Panc1 (cell line): ENCODE measurements at places on chromosomes 7 and 10. TPM values are rescaled to one million over a fixed set of nuclear protein-coding genes. Genes with fewer than 3 reads are reported as not detected.

The UPP1 gene
- total RNA-seq, result 331 TPM

GRCh38 chr7:91826377-91826776, 54.1 kb downstream of the MTERF1 start:
- H3K27me3 ChIP-seq, result no peaks in the 10 kb centered on the region
- H3K4me3 ChIP-seq, result no peak overlapping the region
- H3K4me1 ChIP-seq, result no peaks in the 10 kb centered on the region
- H3K27ac ChIP-seq, result no peak overlapping the region

The CRYGN gene
- 0.74 TPM for total RNA-seq

- no peak overlapping the region for H3K27ac ChIP-seq
- no peaks in the 10 kb centered on the region for H3K27me3 ChIP-seq
- no peaks in the 10 kb centered on the region; the same call in 1 of the 2 replicates for H3K4me1 ChIP-seq
- no peak overlapping the region for H3K4me3 ChIP-seq
These were observed 12.2 kb upstream of the BMPR1A start for GRCh38 chr10:86744067-86744725.

GRCh38 chr7:94975336-94975735, 67.9 kb downstream of the PPP1R9A start:
- H3K27ac ChIP-seq, result no peak overlapping the region
- H3K27me3 ChIP-seq, result no peaks in the 10 kb centered on the region

The CALD1 gene
- 9.2 TPM for total RNA-seq

DNA sequence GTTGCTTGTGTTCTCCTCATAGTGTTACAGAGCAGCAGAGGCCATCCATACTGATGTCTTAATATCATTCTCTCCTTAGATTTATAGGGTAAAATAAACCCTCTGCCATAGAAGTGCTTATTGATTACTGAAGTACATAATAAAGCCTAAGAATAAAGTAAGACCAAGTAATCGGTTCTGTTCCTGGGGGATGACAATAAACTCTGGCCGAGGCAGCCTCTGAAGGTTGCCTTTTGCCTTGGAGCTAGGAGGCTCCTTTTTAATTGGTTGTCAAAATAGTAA, 711.6 kb upstream of the GALNT17 start:
- H3K4me3 ChIP-seq, result no peak overlapping the region
- no peak for DNase-seq
- no peak overlapping the region for H3K27ac ChIP-seq
- no peaks in the 10 kb centered on the region for H3K27me3 ChIP-seq
- H3K4me1 ChIP-seq, result no peaks in the 10 kb centered on the region

DNA sequence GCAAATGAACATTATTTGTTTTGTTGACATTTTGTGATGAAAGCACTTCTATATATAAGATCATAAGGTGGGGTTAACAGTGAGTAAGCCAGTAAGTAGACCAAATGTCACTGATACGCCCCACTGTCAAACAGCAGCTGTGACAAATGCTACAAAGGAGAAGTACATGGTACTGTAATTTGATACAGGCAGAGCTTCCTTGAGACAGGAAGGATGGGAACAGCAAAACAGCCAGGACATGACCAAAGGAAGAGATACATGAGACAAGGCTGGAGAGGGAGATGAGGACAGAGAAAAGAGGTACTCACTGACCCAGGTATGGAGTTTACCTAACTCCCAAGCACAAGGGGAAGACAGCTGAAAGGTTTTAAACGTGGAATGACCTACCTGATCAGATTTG, 127.0 kb downstream of the SRPK2 start:
- no peak for DNase-seq
- H3K27me3 ChIP-seq, result no peaks in the 10 kb centered on the region
- no peak overlapping the region for H3K27ac ChIP-seq

The CALML5 gene
- total RNA-seq, result not detected

- H3K36me3 ChIP-seq, result no peaks in the 10 kb centered on the region
- H3K27ac ChIP-seq, result no peak overlapping the region
- no peak for DNase-seq
- H3K27me3 ChIP-seq, result no peaks in the 10 kb centered on the region
These were observed 591.0 kb downstream of the MAGI2 start for GRCh38 chr7:78862411-78862900.

DNA sequence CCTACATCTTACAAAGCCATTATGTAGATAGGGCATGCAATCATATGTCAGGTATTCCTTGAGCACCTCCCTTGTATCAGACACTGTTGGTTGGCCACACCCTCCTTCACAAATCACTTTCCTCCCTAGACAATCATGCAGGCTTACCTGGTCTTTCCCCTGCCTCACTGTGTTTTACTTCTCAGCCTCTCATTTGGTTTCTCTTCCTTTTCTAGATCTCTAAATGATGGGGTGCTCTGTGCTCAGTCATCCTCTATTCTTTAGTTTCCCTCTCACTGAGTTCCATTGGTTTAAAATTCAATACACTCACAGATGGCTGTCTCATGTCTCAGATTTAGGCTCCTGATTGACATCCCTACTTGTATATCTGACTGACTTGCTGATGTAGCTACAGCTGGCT, 31.4 kb downstream of the ANK3 start:
- H3K27ac ChIP-seq, result no peak overlapping the region
- H3K36me3 ChIP-seq, result no peaks in the 10 kb centered on the region
- H3K4me1 ChIP-seq, result no peaks in the 10 kb centered on the region
- H3K27me3 ChIP-seq, result peaks cover 6% of the 10 kb centered on the region
- H3K4me3 ChIP-seq, result no peak overlapping the region

The FRMD4A gene
- 7.1 TPM for total RNA-seq

GRCh38 chr7:112411186-112411795, 39.0 kb upstream of the IFRD1 start:
- no peaks in the 10 kb centered on the region for H3K4me1 ChIP-seq
- no peak overlapping the region for H3K4me3 ChIP-seq
- no peak for DNase-seq
- H3K36me3 ChIP-seq, result no peaks in the 10 kb centered on the region
- peaks cover 7% of the 10 kb centered on the region; the same call in 1 of the 2 replicates for H3K27me3 ChIP-seq

The TMEM196 gene
- total RNA-seq, result not detected

DNA sequence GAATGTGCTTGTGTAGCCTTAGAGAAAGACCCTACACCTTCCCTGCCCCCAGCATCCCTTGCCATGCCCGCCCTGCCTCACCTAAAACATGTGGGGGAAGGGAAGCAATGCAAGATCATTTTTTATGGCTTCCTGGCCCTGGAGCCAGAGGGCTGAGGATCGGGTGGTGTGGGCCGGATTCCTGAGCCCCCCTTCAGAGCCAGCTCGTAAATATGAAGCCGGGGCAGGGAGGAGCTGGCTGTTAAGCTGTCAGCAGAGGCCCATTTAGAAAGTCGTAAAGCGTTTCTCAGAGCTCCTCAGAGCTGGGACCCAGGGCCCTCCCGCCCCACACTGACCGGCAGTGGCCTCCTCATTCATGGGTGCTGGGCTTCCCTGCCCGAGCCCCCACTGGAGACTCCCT, 23.9 kb downstream of the UNC5B start:
- H3K36me3 ChIP-seq, result no peaks in the 10 kb centered on the region
- H3K27me3 ChIP-seq, result no peaks in the 10 kb centered on the region
- H3K4me1 ChIP-seq, result no peaks in the 10 kb centered on the region

DNA sequence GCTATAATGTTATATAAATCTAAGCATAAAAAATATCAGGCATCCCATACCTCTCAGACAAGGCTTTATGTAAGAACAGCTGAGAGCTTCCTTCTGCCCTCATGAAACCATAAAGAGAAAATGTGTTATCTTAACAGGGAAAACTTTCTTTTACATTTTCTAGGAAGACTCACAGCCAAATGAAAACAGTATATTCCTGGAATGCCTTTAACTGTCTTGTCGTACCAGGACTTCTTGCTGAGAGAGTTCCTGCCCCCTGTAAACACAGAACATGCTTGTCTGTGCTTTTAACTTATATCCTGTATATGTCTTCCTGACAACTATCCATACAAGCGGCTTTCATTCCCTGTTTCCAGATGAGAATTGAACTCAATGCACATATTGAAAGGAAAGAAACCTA, 64.8 kb upstream of the AHR start:
- H3K36me3 ChIP-seq, result no peaks in the 10 kb centered on the region
- H3K27me3 ChIP-seq, result no peaks in the 10 kb centered on the region
- H3K4me1 ChIP-seq, result peaks cover 23% of the 10 kb centered on the region
- no peak overlapping the region for H3K4me3 ChIP-seq
- H3K27ac ChIP-seq, result peak overlapping the region; percentile 90

- no peaks in the 10 kb centered on the region for H3K4me1 ChIP-seq
- H3K27me3 ChIP-seq, result no peaks in the 10 kb centered on the region; the same call in 1 of the 2 replicates
- no peak overlapping the region for H3K4me3 ChIP-seq
- DNase-seq, result no peak
- H3K27ac ChIP-seq, result no peak overlapping the region
- no peaks in the 10 kb centered on the region for H3K36me3 ChIP-seq
These were observed 85.5 kb downstream of the WIPF3 start for GRCh38 chr7:29891766-29892165.

The RHEB gene
- 259 TPM for total RNA-seq

DNA sequence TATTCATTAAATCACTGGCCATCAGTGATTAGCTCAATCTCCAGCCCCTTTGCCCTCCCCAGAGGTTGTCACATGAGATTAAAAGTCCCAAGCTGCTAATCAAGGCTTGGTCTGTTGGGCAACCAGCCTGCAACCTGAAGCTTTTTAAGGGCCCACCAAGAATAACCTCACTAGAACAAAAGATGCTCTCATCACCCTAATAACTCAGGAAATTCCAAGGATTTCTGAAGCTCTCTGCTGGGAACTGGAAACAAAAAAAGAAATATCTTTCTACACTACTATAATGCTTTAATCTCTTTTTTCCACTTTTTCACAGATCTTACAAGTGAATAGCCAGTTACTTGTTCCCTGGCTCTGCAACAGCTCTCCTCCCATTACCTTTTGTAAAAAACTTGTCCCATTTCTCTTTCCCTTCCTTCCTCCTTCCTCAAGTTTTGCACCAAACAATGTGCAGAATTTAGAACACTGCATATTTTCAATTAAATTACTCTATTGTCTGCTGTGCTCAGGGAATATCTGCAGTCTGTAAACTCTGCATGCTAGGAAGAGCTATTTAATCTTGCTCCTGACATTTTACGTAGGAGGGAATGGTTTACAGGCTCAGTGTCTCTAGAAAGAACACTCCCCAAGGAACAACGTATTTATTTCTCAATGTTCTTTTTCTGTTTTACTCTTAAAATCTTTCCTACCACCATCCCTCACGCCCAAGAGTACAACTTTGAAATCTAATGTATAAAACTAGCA, 169.1 kb downstream of the IMMP2L start:
- H3K27me3 ChIP-seq, result no peaks in the 10 kb centered on the region
- no peak overlapping the region for H3K4me3 ChIP-seq
- no peak for DNase-seq

DNA sequence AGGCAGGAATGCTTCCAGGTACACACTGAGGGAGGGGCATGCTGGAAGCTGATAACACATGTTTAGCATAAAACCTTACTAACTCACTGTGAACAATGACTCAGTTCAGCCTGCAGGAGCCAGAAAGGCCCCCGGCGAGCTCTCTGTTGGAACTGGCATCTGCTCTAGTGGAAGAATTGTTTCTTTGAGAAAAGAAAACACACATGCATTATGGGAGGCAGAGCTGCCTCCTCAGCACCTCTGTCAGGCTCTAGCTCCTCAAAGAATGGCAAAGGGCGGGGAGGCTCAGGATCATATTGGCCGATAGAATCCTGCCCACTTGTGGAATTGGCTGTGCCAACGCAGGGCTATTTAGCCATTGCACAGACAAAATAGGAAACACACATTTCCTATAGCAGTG, 338.3 kb downstream of the CXCL12 start:
- no peak for DNase-seq
- H3K4me3 ChIP-seq, result no peak overlapping the region
- H3K27me3 ChIP-seq, result peaks cover 7% of the 10 kb centered on the region
- no peak overlapping the region for H3K27ac ChIP-seq
- no peaks in the 10 kb centered on the region for H3K4me1 ChIP-seq

The FAM25A gene
- not detected for total RNA-seq

DNA sequence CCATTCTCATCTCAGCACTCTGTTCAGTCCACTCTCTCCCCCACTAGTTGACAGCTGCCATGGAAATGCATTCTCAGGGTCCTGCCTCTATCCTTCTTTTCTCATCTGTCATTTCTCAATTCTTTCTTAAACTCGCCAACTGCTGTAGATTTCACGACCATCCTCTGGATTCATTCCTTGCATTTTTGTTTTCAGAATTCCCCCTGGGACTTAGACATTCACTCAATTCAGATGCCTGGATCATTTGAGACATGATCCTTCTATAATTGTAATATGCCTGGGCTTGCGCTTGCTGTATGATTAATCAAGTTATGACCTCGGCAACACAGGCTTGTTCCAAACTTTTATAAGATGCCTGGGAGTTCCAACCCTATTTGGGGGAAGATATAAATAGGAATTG, 104.5 kb downstream of the RAB11FIP2 start:
- no peak overlapping the region for H3K4me3 ChIP-seq
- no peak for DNase-seq
- no peaks in the 10 kb centered on the region for H3K36me3 ChIP-seq
- no peaks in the 10 kb centered on the region for H3K4me1 ChIP-seq

The SLIT1 gene
- total RNA-seq, result 2.6 TPM

GRCh38 chr7:117165656-117166055, 157.2 kb downstream of the WNT2 start:
- DNase-seq, result no peak
- no peak overlapping the region for H3K27ac ChIP-seq
- no peaks in the 10 kb centered on the region for H3K36me3 ChIP-seq
- H3K4me1 ChIP-seq, result no peaks in the 10 kb centered on the region
- no peaks in the 10 kb centered on the region for H3K27me3 ChIP-seq
- no peak overlapping the region for H3K4me3 ChIP-seq

DNA sequence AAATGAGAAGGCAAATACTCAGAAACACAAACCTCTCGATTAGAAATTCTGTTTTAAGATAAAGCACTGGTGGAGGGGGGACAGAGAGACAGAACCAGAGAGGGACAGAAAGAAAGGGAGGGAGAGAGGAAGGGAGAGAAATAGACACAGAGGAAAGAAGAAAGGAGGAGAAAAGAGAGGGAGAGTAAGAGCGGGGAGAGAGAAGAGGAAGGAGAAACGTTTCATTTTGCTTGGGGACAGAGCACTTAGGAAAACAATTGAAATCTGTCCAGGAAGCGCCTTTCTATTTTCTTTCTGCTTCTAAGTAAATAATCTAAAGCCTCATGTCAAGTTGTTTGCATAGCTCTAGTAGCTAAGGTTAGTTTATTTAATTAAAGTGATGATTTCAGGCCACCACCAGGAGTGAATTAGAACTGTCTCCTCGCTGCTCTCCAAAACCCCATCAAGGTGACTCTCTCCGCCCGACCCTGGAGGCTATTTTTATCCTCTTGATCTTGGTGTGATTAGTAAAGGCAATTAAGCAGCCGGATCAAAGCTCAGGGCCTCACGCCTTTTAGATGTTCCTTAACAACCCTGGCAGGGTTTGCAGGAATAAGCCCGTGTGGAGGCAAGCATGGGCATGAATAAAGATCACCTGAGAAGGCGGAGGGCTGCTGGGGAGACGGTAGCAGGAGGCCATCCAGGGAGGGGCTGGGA, 73.4 kb upstream of the INSIG1 start:
- no peak for DNase-seq
- H3K27ac ChIP-seq, result no peak overlapping the region
- no peaks in the 10 kb centered on the region for H3K27me3 ChIP-seq
- no peaks in the 10 kb centered on the region for H3K36me3 ChIP-seq
- H3K4me1 ChIP-seq, result no peaks in the 10 kb centered on the region

DNA sequence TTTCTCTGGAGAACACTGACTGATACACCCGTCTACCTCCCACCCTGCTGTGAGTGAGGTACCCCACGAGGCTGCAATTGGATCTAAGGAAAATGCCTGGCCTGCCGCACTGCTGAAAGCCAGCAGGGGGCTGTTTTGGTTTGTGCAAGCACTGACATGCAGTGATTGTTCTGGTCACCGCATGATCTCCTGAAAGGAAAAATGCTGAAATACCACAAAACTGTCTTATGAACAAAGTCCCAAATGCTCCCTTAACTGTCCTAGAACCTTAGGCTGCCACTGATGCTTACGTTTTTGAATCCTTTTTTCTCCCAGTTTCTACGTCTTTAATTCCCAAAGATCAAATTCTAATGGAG, 132.7 kb downstream of the JCAD start:
- no peaks in the 10 kb centered on the region for H3K36me3 ChIP-seq
- H3K27ac ChIP-seq, result no peak overlapping the region
- no peaks in the 10 kb centered on the region for H3K4me1 ChIP-seq

The ACSL5 gene
- 2.4 TPM for total RNA-seq
